ENCODE measurements at places on chromosomes 4 and X. TPM values are rescaled to one million over a fixed set of nuclear protein-coding genes. Genes with fewer than 3 reads are reported as not detected.

DNA sequence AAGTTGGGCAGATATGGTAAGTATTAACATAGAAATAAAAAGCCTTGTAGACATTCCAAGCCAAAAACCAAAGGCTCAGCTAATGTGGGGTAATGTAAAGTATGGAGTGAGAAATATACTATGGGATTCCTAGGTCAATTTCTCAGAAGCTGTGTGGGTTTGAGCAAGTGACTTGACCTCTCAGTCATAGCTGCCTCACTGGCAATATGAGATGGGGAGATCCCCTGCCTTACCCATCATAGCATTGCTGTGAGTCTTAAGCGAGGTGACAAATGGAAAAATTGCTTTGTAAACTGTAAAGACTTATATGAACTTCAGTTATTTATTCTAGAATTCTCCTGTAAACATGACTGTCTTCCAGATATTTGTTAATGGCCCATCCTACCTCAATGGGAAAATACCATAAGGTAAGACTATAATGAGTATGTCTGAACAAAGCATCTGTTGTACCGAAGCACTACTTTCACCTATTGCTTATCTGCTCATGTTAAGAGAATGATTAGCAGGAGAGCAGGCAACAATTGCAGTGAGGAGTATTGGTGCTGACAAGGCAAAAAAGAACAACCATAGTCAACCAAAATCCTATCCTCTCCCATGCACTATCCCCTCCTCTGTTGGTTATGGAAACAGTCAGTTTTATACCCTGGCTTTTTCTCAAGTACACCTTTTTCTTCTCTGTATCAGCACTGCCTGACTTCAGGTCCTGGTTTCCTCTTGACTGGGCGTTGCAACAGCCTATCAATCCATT, 44.1 kb upstream of the TRPC3 start:
- no peak overlapping the region for H3K27ac ChIP-seq
- H3K27me3 ChIP-seq, result peaks cover 29% of the 10 kb centered on the region

GRCh38 chrX:43734444-43734843, 78.3 kb downstream of the MAOA start:
- no peaks in the 10 kb centered on the region for H3K4me1 ChIP-seq
- H3K4me3 ChIP-seq, result no peak overlapping the region
- H3K27me3 ChIP-seq, result no peaks in the 10 kb centered on the region
- H3K36me3 ChIP-seq, result no peaks in the 10 kb centered on the region

RAB33A gene
- total RNA-seq, result 26.1 TPM

RAB40A gene
- total RNA-seq, result 0.14 TPM

HADH gene
- total RNA-seq, result 51.2 TPM
